ENCODE measurements at places on chromosomes 16 and 17.

- no peak for DNase-seq
These were observed 21.1 kb downstream of the COX11 start for GRCh38 chr17:54947396-54947795.

DNA sequence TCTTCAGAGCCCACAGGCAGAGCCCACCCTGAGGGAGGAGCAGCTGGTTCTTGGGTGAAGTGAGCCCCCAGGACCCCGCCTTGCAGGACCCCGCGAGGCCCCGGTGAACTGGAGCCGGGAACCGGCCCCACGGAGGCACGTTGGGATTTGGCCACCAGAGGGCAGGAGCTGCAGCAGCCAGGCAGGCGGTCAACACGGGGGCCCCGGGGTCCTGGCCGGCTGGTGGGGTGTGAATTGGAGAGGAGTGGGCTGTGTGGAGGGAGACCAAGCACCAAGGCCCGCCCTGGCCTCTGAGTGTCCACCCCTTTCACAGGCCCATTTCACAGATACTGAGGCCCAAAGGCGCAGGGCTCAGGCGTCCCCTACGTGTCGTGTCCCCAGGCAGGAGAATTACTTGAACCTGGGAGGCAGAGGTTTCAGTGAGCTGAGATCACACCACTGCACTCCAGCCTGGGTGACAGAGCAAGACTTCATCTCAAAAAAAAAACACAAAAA is 2.2 kb downstream of the DPEP1 start:
- no peak for DNase-seq

DNA sequence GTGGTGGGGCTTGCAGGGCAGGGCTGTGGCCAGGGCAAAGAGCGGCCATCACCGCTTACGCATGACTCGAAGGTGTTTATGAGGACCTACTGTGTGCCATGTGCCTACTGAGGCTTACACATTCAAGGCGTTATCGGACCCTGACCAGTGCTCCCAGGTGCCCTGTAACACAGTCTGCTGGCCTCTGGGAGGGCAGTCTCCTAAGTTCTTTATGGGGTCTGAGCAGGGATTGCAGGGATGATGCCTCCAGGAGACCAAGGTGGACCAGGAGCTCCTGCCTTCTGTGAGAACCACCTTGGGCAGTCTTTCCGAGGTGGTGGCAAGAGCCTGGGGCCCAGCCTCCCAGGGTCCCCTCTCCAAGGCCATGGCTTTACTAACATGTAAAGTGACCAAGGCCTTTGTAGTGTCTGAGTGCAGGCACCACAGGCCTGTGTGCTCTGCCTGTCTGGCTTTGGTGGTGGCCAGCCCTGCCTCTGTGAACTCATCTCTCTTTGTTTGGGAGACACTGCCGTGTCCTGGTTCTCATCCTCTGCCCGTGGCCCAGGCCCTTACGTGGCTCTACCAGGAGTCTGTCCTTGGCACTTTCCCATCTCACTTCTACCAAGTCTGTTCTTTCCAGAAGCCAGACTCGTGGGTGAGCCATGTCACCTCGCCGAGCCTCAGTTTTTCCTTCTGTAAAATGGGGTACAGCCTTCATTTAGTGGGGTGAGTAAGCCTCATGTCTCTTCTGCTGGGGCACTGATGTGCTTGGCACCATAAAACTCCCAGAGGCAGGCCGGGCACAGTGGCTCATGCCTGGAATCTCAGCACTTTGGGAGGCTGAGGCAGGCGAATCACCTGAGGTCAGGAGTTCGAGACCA is 3.4 kb upstream of the SYNGR2 start:
- DNase-seq: no peak

DNA sequence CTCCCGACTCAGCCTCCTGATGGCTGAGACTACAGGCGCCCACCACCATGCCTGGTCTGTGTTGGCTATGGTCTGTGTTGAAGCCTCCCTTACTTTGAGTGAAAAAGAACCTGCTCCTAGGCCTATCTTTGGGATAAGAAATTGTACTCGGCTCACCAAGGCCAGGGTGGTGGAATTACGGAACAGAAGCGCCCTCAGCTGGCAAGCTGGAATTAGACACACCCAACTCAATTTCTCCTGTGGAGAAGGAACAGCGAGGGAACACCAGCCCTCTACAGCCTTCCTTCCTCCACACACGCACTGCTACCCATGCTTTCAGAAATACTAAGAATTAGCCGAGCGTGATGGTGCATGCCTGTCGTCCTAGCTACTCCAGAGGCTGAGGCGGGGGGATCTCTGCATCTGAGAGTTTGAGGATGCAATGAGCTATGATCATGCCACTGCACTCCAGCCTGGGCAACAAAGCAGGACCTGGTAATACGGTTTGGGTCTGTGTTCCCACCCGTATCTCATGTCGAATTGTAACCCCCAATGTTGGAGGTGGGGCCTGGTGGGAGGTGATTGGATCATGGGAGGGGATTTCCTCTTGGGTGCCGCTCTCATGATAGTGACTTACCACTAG is 40.1 kb upstream of the RBBP6 start:
- peak; percentile 7 for DNase-seq

DNA sequence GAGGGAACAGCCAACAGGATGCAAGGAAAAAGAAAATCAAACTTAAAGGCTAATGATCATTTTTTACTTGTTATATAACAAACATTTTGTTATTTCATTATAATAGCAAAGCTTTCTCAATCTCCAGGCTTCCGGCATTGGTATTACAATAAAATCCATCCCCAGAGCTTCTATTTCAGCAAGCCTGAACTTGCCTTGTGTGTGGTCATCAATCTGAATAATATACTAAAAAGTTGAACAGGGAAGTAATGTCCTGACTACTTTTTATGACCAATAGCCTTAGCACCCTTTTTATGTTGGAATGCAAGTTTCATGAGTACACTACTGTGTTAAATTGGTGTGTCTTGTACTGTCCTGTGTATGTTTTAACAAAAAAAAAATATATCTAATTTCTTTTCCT is 27.1 kb upstream of the VWA3A start:
- no peak for DNase-seq

DNA sequence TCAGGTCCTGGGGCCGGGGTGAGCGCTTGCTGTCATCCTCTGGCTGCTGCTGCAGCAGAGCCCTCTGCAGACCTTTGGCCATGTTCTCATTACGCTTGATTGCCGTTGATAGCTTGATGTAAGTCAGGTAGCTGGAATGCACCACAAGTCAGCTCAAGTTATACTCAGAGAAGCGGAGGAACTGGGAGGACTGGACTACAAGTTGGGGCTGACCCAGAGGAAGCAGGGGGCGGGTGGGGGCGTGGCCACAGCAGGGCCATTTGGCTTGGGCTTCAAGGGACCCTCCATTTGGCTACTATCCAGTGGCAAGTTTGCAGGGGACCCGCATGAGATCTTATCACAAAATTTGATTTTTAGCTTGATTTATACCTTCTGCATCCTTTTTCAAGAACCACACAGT is 19.0 kb upstream of the EVPL start:
- no peak for DNase-seq

GRCh38 chr16:67235816-67236562 is 9.1 kb downstream of the TMEM208 start:
- DNase-seq: no peak

DNA sequence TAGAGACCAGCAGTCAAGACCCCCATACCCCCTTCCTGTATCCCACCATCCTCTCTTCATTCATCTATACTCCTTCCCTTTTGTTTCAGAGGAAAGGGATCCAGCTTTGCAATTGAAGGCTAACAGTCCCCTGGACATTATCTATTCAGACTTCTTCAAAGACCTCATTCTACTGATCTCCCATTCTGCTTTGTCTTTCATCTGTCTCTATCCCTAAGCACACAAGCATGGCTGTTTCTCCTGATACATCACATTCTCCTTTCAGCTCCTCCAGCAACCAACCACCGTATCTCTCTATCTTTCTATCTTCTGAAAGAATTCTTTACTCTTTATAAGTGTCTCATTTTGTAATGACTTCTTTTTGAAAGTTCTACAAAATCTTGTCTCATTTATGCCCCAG is 9.7 kb upstream of the ARHGAP17 start:
- no peak for DNase-seq

DNA sequence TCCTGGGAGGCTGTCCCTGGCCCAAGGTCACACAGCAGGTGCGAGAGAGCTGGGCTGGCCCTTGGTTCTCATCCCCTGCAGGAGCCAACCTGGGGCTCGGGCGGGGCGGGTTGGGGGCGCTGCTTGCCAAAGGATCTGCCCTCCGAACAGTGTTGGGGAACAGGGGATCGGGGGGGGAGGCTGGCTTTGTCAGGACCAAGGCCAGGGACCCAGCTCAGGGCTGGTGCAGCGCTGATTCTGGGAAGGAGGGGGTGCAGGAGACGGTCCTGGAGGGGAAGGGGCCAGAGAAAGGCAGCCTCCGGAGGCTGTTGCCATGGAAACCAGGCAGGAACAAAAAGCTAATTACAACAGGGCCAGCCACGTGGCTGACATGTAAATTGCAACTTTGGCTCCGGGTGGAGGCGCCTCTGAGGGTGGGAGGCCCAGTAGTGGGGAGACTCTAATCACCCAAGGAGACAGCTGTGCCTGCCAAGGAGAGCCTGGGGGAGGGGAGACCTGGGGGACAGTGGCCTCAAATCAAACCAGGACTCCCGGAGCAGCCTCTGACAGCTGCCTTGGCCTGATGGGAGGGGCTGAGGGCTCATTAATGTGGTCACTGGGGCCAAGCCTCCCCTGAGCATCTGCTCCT is 1.3 kb downstream of the TUBB3 start:
- DNase-seq: peak; percentile 45

DNA sequence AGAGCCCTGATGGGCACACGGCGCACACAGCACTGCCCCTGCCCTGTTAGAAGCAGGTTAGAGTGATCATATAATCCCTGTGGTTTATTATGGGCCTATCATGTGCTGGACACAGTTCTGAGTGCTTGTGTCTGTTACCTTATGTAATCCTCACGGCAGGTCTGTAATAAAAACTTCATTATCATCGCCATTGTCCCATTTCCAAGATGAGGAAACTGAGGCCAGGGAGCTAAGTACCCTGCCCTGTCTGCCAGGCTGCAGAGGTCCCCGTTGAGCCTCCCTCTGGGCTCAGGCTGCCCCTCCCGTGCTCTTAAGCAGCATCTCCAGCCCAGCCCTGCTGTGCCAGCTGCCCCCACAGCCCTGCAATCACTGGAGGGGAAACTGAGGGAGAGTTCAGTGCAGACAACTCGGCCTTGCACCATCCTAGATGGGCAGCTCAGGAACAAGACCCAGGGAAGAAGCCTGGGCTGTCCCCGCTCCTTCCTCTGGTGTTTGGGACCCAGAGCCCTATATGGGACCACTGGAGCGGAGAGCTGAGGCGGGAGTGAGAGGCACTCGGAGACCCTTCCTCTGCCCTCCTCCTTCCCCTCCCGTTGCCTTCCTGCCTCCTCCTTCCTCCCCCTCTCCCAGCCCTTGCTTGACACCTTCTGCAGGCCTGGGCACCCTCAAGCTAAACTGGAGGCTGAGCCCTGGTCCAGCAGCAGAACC is 42.0 kb downstream of the WNT3 start:
- DNase-seq: no peak

DNA sequence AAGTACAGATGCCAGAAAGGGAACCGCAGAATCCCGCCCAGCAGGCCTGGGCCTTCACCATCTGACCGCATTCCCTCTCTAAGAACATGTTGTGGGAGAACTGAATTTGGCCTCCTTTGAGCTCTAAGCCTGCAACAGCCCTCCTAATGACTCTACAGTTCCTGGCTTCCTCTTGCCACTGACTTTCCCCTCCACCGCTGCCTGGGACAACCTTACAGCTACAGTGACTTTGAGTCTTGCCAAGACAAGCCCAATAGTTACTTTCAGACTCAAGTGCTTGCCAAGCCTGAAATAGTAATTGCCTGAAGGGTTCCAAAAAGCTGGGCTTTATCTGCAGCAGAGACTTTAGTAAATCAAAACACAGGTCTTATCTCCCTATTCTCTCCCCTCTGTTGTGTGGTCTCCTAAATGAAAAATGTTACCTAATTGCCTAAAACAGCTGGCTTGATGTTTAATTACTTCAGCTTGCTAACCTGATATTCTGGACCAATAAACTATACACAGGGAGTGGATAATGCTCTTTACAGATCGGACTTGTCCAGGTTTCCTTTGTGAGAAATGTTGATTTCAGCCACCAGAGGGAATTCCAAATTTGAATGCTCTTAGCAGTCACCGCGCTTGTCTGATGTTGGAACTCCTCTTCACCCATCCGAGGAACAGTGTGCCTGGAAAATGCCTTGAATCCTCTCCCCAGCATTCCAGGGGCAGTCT is 85.1 kb upstream of the TBX2 start:
- DNase-seq: peak; percentile 90

Measured in amniotic epithelial cell (primary cell).